Natural killer cell treated with Interleukin-12 subunit alpha and Interleukin-12 subunit beta and Interleukin-15 and Interleukin-18, amount 100 ng/mL, for 72 hours (primary cell): ENCODE measurements at places on chromosomes 4 and X.
A peak's percentile ranks its signal among the peaks of the same experiment; 100 is the strongest.

DNA sequence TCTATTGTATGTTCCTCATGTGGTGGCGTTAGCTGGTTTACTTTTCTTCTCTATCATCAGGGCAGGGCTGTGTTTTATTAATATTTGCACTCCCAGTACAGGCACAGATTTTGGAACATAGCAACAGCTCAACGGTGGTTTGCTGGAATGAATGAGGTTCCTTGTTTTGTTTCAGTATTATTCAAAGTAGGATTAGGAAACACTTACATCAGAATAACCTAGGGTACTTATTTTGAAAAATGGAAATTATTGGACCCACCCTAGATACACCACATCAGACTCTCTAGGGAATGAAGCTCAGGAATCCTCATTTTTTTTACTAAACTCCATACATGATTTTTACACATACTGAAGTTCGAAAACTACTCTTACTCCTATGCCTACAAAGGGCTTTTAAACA is 108.8 kb upstream of the ENPEP start:
- DNase-seq: no peak

DNA sequence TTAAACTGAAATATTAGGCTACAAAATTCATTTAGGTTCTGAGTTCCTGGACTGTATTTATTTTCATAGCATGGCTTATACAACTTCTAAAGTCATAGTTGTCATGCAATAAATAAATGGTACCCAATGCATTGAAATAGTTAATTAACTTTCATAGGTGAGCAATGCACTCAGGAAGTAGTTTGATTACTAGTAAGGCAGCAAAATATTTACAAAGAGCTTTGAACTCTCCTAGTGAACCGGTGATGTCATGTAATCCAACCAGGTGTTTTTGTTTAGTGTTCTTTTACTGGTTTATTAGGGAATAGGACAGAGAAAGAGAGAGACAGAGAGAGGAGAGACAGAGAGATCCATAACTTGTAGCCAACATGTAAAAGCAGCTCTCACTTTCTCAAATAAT is 228.6 kb upstream of the CTSO start:
- DNase-seq: no peak

- no peak for DNase-seq
Observed at GRCh38 chr4:99848591-99849001, 32.0 kb downstream of the DAPP1 start.

DNA sequence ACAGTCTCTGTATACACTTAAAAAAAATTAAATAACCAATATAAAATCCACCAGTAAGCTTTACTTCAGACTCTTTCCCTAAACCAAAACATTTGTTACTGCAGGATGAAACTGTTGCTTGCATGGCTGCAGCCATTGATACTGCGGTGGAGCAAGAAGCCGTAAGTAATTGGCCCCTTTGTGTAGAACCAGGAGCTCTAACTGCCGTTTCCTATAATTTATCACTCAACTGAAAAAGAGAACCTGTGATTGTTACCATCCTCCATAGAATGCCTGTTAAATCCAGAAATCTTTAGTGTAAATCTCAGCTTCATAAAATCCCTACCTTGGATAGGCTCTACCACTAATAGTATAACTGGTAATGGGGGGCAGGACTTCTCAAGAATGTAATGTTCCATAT is 62.6 kb downstream of the KIF4A start:
- no peak for DNase-seq

DNA sequence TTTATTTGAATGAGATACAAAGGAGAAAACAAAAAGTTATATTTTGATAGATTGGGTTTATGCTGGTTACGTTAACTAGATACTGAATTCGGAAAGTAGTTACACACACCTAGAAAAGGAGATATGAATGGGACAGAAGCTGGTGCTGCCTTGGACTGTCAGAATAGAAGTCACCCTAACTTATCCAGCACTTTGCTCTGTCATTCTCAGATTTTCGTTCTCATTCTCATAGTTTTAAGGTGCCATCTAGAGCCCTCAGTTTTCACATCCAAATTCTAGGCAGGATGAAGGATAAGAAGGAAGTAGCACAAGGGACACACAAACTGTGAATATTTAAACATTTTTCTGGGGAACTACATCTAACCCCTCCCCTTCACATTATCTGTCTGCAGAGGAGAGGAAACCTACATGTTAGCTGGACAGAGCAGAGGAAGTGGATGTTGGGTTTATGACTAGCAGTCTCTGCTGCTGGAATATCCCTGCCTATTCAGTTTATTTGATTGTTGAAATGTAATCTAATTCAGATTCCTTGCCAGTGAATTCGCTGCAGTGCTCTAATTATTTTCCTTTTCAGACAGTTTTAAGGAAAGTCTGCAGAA is 521.9 kb downstream of the FAT4 start:
- DNase-seq: no peak

- no peak for DNase-seq
Observed at GRCh38 chrX:9183481-9183880, 149.6 kb upstream of the FAM9B start.

GRCh38 chr4:158826057-158826456 is 57.2 kb downstream of the FNIP2 start:
- DNase-seq: no peak

GRCh38 chr4:41207291-41207831 is 7.0 kb downstream of the APBB2 start:
- DNase-seq: peak; percentile 65

GRCh38 chrX:22666441-22666840 is 333.3 kb upstream of the DDX53 start:
- no peak for DNase-seq

- no peak for DNase-seq
Observed at GRCh38 chrX:40544343-40545266, 36.2 kb upstream of the ATP6AP2 start.

DNA sequence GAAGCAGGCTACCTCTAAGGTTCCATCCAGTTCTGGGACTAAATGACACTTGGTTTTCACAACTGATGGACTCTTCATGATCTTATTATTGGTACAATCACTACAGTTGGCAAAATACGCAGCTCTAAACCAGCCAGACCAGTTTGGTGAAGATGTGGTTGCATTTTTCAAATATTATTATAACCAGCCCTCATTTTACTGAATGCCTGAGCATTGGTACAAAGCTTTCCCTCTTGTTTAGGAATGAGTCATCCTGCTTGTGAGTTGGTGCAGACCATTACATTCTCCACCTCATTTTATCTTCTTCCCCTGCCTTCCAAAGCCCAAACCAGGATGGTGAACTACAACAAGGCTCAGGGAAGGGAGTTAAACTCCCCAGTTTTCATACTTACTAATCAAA is 223.1 kb downstream of the KDR start:
- no peak for DNase-seq

DNA sequence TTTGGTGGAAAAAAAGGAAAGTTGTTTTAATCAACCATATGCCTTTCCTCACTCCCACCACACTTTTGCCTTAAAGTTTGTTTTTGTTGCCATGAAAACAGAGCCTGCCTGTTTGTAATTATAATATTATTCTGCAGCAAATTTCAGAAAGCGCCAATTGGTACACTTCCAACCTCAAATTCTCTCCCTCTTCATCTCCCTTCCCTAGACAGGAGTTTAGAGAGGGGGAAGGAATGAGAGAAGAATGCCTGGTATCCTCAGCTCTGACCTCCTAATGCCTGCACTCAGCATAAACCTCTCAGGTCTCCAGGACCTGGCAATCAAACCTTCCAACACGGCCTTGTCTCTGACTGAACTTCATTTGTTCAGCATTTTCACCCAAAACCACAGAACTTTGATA is 138.4 kb upstream of the HCCS start:
- DNase-seq: no peak

DNA sequence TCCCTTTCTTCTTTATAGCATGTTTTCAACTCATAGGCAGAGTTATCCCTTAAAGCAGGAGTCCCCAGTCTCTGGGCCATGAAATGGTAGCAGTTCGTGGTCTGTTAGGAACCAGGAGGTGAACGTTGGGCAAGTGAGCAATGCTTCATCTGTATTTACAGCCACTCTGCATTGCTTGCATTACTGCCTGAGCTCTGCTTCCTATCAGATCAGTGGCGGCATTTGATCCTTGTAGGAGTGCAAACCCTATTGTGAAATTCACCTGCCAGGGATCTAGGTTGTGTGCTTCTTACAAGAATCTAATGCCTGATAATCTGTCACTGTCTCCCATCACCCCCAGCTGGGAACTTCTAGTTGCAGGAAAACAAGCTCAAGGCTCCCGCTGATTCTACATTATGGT is 39.8 kb downstream of the DTHD1 start:
- no peak for DNase-seq

GRCh38 chrX:124344246-124344645 is 2.1 kb upstream of the SH2D1A start:
- no peak for DNase-seq

GRCh38 chr4:139711461-139711860 is 45.8 kb downstream of the MGST2 start:
- DNase-seq: no peak

GRCh38 chr4:2698504-2698903 is 57.6 kb downstream of the TNIP2 start:
- no peak for DNase-seq

GRCh38 chr4:87525636-87526295 is 3.4 kb downstream of the SPARCL1 start:
- DNase-seq: no peak

GRCh38 chr4:185421366-185422124 is 4.2 kb downstream of the UFSP2 start:
- no peak for DNase-seq

GRCh38 chr4:184802697-184803015 is 23.1 kb downstream of the ACSL1 start:
- no peak for DNase-seq

DNA sequence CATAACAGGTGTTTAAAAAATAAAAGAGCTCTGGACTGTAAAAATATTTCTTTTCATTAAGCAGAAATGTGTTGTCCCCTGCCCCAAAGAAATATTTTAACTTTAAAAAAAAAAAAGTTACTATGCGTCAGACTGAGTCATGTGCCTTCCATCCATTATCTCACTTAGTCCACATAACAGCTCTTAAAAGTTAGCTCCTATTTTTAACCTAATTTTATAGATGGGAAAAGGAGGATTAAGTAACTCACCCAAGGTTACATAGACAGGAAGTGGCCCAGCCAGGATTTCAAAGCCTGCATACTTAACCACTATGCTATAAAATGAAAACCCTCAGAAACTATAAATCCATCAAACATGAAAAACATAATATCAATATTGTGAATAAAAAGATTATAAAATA is 97.7 kb downstream of the MANBA start:
- DNase-seq: no peak

GRCh38 chr4:87330761-87331160 is 8.1 kb upstream of the HSD17B13 start:
- no peak for DNase-seq

- peak; percentile 32 for DNase-seq
Observed at GRCh38 chr4:8467016-8467415, 26.4 kb downstream of the TRMT44 start.

DNA sequence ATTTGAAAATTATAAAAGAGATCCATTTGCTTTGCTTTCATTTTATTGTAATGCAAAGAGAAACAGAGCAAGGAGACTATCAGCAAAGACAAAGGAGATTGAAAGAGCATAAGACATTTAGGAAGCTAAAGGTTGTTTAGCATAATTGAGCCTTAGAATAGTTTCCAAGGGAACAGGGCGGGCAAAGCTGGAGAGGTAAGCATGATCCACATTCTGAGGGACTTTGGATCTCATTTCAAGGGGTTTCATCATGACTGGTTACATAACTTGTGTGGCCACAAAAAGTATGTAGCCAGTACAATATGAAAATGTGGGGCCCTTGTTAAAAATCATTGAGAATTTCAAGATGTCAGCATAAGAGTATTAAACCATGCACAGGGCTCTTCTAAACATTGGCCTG is 406.5 kb downstream of the RPA4 start:
- DNase-seq: no peak

GRCh38 chrX:22634083-22634482 is 361.4 kb downstream of the CBLL2 start:
- DNase-seq: no peak

DNA sequence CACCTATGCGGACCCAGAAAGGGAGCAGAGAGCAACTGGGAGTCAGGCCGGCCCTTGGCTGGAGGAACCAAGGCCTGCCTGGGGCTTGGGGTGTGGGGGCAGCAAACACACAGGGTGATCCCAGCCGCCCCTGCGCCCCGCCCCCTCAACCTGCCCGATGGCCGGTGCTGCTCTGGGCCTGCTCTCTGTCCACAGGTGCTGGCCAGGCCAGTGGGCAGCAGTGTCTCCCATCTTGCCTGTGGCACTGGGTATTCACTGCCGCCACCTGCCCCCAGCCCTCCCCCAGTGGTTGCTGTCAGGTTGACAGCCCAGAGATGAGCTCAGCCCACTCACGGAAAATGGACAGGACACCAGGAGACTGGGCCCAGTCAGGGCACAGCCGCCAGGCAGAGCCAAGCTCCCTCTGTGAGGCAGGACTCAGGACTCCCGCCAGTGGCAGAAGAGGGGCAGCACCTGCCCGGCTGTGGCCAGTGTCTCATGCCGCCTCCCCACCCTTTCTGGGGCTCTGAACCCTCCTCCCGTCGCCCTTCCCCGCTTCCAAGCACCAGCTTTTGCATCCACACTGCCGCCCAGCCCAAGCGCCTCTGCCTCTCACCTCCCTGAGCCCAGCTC is 4.7 kb downstream of the NKX1-1 start:
- DNase-seq: no peak

- DNase-seq: no peak
Observed at GRCh38 chr4:52701207-52701606, 42.1 kb upstream of the USP46 start.

DNA sequence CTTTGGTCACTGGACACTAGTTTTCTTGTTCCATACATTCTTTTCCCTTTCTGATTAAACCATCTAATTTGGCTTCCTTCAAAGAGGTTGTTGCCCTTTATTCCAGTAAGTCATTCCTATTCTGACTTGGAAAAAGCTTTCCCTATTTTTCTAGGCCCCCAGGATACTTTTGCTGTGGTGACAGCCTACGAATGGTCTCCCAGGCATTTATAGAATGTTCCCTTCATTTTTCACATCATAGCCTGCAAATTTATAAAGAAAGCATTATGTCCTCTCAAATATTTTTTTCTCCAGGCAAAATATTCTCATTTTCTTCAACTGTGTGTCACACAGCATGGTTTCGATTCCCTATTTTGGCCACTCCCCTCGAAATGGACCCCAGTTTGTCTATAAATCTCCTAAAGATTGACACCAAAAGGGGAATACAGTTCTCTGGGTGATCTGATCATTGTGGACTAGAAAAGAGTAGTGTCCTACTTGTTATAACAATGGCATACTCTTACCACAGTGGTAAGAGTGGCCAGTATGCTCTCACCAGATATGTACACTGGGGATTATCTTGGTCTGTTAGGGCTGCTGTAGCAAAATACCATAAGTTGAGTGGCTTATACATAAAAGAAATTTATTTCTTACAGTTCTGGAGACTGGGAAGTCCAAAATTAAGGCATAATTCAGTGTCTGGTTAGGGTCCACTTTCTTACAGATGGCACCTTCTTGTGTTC is 41.5 kb upstream of the BMP2K start:
- DNase-seq: no peak

DNA sequence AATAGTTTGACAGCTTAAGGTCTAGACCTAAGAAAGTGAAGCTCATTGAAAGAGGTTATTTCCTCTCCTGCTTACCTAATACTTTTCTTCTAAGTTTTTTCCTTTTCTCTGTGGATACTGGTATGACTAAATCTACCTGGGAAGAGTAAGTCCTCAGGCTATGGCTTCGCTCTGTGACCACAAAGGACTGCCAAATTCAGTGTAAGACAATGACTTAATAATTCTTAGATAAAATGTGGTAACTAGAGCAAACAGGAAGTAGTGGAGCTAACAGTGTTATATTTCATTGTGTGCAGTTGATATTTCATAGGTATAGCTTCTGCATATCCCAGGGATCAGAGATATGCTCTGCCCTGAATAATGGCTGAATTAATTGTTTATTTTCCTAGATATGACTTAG is 418.9 kb downstream of the CCSER1 start:
- no peak for DNase-seq

- DNase-seq: no peak
Observed at GRCh38 chr4:70269674-70270073, 27.3 kb downstream of the CSN3 start.
